NCI-H345 (cell line): ENCODE measurements at places on chromosomes 2 and 18.

DNA sequence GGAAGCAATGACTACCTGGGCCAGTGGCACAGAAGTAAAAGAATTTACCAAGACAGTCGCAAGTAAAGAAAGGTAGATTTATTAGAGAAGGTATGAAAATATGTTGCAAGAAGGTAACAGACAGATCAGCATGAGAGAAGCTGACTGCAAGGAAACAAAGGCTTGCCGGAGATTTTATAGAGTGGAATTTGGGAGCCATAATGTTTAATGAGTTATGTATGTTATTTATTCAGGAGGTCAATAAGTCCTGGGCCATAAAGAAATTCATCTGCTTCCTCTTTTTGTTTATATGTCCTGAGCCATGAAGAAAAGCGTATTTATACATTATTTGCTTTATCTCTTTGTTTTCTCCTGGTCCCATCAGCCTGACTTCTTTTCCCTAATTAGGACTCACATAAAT, 423.6 kb downstream of the PTH2R start:
- no peak for DNase-seq

- DNase-seq: peak; percentile 99
Measured at GRCh38 chr2:98869870-98870269, 66.2 kb downstream of the CRACDL start.

- no peak for DNase-seq
Measured at GRCh38 chr2:215746887-215747615, 266.3 kb downstream of the MREG start.

- DNase-seq: no peak
Measured at GRCh38 chr2:171146633-171147032, 14.1 kb downstream of the TLK1 start.

- no peak for DNase-seq
Measured at GRCh38 chr2:863732-864450, 86.8 kb upstream of the SNTG2 start.

GRCh38 chr2:31083234-31083993, 54.8 kb downstream of the GALNT14 start:
- DNase-seq: no peak

- DNase-seq: no peak
Measured at GRCh38 chr18:248053-248452, 19.8 kb downstream of the THOC1 start.

DNA sequence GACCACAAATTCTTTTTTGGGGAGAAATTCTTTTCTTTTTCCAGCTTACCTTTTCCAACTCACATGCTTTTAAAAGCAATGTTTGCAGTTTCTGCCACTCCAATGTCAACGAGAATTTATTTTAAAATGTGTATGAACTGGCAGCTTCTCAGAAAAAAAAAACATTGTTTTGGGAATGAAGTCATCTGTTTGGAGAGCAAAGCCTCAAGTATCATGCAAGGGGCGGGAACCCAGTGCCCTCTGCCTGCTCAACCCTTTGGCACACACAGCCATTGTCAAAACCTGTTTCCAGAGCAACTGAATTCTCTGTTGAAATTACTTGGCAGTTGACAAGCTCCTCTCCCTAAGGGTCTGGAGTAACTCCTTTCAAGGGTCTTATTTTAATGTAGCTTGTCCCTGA, 128.5 kb downstream of the QPCT start:
- peak; percentile 87 for DNase-seq

- DNase-seq: no peak
Measured at GRCh38 chr2:26898480-26899078, 50.6 kb downstream of the DPYSL5 start.

GRCh38 chr2:39008665-39009064, 112.2 kb downstream of the SOS1 start:
- DNase-seq: no peak

DNA sequence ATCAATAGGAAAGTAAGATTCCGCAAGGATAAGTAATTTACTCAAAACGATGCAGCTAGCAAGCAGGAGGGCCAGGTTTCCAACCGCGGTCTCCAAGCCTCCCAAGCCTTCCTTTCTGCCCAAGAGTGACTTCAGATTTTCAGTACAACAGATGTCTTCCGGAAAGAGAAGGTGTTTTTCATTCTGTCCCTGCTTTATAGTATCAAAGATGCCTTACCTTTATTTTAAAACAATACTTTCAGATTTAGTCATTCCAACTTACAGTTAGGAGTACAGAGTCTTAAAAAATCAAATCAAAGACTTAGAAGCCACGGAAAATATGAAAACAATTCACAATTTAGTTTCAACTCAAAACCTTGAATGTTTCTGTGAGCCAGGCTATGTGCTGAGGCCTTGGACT, 43.6 kb downstream of the CYB5A start:
- DNase-seq: no peak

DNA sequence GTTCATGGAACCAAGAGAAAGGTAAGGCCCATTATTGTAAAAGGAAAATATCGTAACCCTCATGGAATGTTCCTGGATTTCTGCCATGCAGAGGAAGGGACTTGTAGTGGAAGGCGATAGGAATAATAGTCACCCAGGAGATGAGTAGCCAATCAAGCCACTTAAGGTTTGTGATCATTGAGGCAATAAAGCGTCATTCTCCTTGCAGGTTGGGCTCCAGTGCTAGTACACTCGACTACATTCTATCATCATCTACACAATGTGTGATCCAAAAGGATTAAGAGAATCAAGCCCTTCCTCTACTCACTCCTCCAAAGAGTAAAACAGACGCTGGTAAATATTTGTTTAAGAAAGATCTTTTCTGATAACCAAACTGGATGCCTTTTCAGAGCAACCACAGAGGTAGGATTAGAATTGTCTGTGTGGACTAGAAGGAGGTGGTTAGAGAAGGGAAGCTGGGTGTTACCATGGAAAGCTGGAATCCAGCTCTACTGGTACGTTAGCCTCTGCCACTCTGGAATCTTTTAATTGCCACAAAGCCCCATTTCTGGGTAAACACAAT, 245.7 kb downstream of the IKZF2 start:
- peak; percentile 29 for DNase-seq

GRCh38 chr2:122167515-122167914, 412.1 kb downstream of the TSN start:
- peak; percentile 5 for DNase-seq

- no peak for DNase-seq
Measured at GRCh38 chr2:14628901-14629300, 3.6 kb upstream of the LRATD1 start.

- DNase-seq: no peak
Measured at GRCh38 chr2:6392966-6393365, 472.7 kb downstream of the CMPK2 start.

DNA sequence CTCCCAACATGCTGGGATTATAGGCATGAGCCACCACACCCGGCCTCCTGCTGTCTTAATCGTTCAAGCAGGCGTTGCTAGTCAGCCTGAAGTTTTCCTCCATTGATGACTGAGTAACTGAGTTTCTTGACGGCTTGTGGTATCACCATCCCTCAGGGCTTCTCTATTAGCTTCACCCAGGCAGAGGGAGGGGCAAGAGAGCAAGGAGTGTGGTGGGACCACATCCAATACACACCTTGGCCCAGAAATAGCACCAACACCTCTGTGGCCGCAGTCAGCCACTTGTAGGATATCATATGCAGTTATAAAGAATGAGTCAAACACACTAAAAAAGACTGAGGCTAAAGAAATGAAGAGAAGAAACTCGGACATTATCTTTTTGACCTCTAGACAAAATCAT, 1009.4 kb upstream of the CELF4 start:
- DNase-seq: no peak

DNA sequence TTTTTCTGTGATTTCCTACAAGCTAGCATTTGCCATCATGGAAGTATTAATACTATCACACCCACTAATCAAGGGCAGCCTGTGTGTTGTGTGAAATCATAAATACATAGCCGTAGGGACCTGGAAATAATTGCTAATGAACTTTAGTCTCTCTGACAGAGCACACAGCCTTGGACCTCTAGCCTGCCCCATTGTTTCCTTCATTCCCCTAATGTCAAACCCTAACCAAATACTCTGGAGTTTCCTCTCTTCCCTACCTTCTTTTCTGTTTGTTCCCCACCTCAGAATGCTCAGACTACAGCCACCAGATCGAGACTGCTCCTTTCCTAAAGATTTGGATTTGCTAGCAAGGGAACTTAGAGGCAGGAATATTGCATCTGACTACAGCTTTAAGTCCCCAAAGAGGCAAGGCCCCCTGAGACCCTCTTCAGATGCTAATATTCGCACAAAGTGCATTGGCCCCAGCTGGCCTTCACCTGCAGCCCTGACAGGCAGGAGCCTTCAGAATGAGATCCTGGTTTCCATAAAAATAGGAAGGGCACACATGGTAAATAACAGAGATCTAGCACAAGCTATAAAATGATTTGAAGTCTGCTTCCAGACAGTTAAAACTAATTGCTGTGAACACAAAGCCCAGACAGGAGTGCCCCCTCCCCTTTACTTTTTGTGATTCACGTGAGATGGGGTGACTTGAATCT, 279.2 kb upstream of the DCC start:
- DNase-seq: no peak

GRCh38 chr2:239724194-239724849, 300.8 kb downstream of the NDUFA10 start:
- no peak for DNase-seq

DNA sequence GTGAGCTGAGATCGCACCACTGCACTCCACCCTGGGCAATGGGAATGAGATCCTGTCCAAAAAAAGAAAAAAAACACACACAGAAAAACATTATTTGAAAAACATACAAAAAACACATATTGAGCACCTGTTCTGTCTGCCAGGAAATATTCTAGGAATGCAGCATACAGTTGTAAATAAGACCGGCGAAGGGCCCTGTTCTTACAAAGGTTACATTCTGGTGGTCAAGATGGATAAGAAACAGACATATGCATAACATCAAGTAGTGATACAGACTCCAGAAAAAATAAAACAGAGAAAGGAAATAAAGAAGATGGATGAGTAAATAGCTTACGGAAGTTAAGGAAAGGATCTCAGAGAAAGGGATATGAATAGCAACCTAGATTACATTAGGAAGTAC, 159.8 kb downstream of the GALNT3 start:
- no peak for DNase-seq

DNA sequence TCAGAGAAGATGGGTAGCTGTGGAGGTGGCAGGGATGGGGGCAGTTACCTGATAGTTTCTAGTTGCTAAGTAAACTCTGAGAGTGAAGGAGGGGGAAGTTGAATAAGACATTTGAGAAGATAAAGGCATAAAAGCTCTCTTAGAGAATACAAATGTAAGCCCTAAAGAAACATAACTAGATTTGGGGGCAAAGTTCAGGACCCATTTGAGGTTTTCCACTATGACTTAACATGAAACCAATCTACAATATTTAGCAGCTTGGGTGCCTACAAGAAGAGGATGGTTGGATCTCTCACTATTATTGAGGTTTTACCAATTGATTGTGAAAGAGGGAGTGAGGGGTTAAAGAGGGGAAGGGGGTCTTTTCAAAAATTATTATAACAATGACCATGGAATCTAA, 34.4 kb upstream of the LYPD6 start:
- DNase-seq: no peak

DNA sequence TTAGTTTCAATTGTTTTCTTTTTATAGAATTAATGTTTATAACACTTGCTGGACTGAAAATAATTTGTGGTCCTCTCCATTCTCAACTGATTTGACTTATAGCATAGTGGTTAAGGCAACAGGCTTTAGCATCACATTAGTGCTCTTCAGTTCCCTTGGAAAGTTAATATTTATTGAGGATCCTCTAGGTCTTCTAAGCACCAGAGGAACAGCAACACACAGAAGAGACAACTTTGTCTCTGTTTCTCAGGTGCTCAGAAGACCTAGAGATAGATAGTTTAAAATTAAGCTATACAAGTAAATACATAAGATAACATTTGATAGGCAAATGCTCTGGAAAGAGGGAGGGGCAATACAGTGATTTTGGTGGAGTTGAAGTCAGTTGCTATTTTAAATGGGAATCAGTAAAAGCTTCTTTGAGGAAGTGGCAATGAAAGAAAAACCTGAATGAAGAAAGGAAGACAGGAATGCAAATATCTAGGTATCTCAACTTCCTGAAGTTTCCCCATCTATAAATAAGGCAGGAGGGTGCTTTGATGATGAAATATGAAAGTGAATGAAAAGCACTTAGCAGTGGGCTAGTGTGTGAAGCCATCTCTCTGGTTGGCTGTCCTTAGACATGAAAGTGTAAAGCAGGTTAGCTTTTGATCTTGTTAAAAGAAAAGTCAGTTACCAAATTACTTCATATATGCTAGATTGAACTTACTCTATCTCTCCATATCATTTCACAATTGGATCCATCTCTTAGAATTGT, 7.9 kb downstream of the NEUROD1 start:
- no peak for DNase-seq

DNA sequence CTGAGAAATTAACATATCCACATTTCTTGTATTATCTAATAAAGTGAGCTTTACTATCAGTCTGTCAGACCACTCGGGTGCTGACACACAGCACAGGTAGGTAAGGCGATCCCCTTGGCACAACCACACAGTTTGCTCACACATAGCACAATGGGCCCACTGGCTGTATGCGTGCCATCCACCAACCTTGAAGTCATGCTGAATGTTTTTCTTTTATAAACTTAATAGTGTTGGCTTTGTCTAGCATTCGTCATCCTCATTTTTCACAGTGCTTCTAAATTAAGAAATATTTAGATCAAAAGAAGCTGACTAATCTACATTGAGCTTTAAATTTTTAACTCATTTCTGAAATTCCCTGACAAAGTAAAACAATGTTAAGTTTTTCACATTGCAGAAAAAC, 50.0 kb upstream of the PAPOLG start:
- DNase-seq: no peak

DNA sequence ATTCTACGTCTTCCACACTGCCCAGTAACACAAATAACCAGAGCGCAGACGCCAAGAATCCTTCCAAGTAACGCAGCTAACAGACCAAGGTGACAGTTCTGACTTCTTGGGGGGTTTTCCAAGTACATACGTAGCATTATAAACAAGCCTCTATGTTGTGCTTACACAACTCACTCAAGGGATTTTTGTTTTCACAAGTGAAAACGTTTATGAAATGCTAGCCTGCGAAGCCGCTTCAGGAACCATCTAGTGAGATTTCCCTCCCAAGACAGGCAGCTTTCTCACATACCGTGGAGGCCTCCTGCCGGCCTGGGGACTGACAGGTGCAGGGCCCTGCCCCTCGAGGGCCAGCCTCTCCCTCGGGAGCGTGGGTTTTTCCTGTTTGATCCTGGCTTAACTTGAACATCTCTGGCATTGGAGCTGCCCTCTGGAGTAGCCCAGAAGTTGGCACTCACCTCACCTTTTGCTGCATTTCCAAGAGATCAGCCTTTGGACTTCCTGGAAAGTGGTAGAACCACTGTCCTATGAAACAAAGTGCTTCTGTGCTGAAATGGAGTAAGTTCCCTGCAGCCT, 151.1 kb downstream of the MBP start:
- peak; percentile 37 for DNase-seq

- DNase-seq: no peak
Measured at GRCh38 chr18:46767217-46767616, 10.4 kb upstream of the ST8SIA5 start.

- DNase-seq: no peak
Measured at GRCh38 chr18:49459404-49460171, 857 bp downstream of the DYM start.
